Activated CD8-positive, alpha-beta memory T cell treated with anti-CD3 and anti-CD28 coated beads for 4 hours (primary cell): ENCODE measurements at places on chromosomes 1 and 21.

- DNase-seq = no peak
Measured at GRCh38 chr21:42629933-42630589, 23.4 kb upstream of the PDE9A start.

DNA sequence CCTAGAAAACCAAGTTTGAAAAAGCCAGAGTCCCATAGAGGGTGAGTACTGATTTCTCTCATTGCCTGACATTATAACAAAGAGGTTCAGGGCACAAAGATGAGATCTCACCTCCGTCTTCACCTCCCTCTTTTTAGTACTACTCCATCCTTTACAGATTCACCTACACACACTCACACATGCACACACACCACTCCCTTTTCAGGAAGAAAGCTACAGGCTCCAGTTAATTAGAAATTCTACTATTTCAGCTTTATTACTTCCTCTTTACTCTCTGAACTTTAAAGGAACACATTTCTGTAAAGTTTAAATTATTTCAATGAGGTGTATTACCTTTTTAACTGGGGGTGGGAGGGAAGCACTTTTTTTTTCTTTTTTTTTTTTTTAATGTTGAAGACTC, 59.6 kb upstream of the PRDX6 start:
- DNase-seq = no peak

GRCh38 chr1:68376441-68376840, 73.3 kb downstream of the RPE65 start:
- no peak for DNase-seq

GRCh38 chr1:119815361-119815760, 4.1 kb upstream of the REG4 start:
- no peak for DNase-seq

DNA sequence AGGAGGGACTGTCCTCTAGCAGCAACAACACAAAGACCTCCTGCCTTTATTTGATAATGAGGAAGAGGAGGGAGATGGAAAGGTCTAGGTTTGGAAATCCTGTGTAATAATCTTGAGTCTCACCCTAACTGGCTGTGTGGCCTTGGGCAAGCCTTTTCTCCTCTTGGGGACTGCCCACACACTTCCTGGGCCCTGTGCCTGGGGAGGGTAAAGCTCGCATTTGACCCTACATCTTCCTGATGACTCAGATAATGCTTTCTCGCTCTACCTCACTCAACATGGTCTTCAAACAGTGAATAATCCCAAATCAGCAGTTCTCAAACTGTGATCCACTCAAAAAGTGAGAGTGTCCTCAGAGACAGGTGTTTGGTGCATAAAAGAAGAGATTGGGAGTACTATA, 81.2 kb downstream of the VWA5B1 start:
- no peak for DNase-seq

GRCh38 chr1:38183096-38183495, 136.5 kb upstream of the POU3F1 start:
- no peak for DNase-seq

DNA sequence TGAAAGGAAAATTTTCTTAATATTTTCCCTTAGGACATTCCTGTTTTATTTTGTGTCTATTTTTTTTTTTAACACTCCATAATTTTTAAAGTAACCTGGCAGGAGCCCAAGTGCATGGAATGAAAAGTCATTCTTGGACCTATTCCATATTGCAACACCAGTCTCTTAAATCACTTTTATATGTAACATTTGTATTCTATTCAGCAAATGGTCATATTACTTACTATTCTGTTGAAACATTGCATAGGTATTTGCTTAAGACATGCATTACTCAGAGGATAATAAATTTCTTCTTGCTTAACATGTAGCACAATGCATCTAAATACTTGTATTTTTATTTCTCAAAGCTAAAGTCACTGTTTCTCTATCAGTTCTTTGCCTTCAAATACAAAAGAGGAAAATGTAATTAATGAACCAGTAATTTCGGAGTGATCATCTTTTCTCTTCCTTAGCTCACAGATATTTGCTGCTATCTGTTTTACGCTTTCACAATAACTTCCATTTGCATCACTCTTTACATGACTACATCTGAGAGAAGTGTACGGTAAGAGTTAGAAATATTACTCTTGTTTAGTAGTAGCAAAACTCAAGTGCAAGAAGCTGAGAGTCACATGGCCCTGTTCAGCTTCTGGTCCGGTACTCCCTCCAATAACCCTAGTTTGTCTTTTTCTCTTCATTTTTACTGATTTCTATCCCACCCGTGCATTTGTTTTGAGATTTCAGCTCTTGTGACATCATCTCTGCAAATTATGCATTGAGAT, 394.8 kb downstream of the USP25 start:
- DNase-seq = no peak

DNA sequence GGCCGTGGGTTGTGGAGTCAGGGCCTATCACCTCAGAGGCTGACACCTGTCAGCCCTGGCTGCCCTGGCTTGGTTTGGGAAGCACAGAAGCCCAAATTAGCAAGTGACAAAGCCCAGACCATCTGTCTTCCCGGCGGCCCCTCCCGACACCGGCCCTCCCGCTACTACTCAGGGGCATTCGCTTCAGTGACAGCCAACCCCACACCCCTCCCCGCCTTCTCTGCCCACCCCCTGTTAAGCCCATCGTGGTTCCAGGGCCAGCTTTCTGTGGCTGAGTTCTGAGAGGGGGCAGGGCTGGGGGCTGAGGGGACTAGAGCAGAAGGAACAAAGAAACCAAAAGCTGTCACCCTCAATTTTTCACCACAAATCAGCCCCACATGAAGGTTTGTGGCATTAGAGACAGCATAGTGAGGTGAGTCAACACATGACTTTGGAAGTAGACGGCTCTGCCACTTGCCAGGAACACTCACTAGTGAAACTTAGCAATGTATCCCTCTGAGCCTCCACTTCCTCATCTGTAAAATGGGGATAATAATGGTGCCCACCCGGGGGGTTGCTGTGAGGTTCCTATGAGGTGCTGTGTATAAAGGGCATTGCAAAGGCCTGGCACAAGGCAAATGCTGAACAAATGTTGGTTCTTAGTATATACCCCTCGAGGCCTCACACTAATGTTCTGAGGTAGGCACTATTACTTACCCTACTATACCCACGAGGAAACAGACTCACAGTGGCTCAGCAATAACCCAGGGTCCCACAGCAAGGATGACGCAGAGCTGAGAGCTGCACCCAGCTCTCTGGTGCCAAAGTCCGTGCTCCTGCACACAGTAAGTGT, 5.2 kb upstream of the TNNI1 start:
- DNase-seq = no peak

- DNase-seq = no peak
Measured at GRCh38 chr1:183281039-183281438, 95.0 kb downstream of the LAMC2 start.

DNA sequence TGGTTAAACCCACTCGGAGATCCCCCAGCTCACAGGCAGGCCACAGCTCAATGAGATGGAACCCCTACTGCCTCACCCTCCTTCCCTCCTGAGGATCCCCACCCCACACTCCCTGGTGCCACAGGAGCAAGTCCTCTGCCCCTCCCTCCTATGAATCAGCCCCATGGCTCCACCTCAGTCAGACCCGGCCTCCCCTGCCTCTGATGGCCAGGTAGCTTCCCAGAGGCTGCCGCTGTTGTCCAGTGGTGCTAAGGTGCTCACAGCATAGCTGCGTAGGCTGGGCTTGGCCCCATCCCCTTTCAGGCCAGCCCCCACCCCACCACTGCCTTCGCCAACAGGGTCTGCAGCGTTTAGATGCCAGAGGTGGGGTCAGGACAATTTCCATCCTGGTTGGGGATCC, 98.5 kb upstream of the IGSF21 start:
- no peak for DNase-seq

DNA sequence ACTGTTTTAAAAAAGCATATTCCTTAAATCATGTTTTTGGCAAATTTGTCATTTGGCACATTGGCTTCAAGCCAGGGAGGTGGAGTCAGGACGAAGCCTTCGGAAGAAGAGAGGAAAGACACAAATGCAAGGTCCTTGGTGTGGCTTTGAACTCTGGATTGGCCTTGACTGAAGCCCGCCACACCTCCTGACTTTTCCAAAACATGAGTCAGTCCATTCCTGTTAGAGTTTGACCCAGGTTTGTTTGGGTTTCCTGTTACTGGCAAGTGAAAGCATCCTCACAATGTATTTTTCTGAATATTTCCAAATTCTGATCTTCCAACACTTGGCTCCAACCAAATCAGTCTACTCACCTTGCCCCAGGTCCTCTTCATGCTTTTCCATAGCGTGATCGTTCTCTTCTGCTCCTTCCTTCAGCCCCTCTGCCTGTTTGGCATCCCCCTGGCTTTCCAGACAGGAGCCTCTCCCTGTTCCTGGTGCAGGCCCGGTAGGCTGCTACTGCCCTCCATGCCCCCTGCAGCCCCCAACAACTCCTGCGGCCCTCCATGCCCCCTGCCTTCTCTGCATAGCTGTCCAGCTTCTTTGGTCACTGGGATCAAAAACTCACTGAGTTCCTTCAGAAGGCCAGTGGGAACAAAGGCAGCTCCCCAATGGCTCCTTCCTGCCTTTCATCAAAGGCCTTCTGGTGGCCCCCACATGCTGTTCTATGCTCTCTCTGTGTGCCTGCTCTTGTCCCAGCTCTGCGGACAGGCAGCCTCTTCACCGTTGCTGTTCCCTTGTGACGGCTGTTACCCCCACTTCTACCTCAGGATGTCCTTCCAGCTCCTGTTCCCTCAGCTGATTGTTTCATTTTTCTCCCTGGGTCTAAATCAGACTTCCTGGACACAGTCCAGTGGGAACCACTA, 30.4 kb upstream of the SLC30A1 start:
- no peak for DNase-seq
